ENCODE measurements at places on chromosomes 3 and 15. TPM values are rescaled to one million over a fixed set of nuclear protein-coding genes. Genes with fewer than 3 reads are reported as not detected.

DOCK3 gene
- polyA plus RNA-seq: 0.49 TPM

ARRDC4 gene
- polyA plus RNA-seq: 20.9 TPM

ADPRH gene
- 5.2 TPM for polyA plus RNA-seq

ASB14 gene
- not detected for polyA plus RNA-seq

FAH gene
- 121 TPM for polyA plus RNA-seq

SEMA3G gene
- 28.2 TPM for polyA plus RNA-seq

PLA2G4F gene
- polyA plus RNA-seq: 35.9 TPM

MST1 gene
- polyA plus RNA-seq: 152 TPM

HACD3 gene
- 89.3 TPM for polyA plus RNA-seq

Measured in kidney (tissue), 22 donors.